ENCODE measurements at places on chromosomes 16 and 17.

- no peak for DNase-seq
These were observed 205.4 kb downstream of the COPRS start for GRCh38 chr17:31653691-31654090.

DNA sequence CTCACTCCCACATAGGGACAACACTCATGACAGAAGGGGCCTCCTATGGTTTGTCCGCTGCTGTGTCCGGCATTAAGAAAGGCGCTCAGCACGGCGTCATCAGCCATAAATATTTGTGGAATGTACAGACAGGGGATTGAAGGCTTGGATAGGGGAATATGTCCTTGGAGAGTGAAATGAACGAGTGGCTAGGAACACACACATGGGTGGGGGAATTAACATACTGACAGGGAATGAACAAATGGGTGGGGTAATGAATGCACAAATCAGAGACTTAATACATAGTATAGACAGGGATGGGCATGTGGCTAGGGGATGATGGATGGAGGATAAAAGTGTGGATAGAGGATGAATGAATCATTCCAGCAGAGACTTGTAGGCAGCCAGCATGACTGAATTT is 154.0 kb upstream of the HSBP1 start:
- no peak for DNase-seq

GRCh38 chr17:70343114-70343513 is 173.8 kb downstream of the KCNJ2 start:
- no peak for DNase-seq

GRCh38 chr16:8286348-8286747 is 304.0 kb downstream of the TMEM114 start:
- DNase-seq, result no peak

- DNase-seq, result no peak
These were observed 45.6 kb downstream of the TBC1D26 start for GRCh38 chr17:15777717-15778116.

GRCh38 chr17:45912319-45912718 is 18.0 kb downstream of the MAPT start:
- DNase-seq, result no peak

DNA sequence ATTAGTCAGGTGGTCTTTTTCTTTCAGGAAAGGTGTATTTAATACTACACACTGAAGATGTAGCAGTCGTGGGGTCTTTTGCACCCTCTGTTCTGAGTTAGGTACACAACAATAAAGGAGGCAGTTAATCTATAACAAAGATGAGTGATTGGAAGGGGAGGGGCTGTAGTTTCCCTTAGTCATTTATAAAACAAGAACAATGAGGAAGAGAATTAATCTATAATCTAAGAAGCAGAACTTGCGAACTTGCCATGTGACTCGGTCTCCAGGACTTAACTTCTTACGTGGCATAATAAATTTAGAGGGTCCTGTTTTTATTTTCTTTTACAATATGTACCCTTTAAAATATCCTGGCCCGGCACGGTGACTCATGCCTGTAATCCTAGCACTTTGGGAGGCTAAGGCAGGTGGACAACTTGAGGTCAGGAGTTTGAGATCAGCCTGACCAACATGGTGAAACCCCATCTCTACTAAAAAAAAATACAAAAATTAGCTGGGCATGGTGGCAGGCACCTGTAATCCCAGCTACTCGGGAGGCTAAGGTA is 8.6 kb upstream of the APPBP2 start:
- DNase-seq, result no peak

Measured in left renal cortex interstitium (tissue), 4 donors.